AG10803 (cell line): ENCODE measurements at places on chromosomes 16 and 17.

DNA sequence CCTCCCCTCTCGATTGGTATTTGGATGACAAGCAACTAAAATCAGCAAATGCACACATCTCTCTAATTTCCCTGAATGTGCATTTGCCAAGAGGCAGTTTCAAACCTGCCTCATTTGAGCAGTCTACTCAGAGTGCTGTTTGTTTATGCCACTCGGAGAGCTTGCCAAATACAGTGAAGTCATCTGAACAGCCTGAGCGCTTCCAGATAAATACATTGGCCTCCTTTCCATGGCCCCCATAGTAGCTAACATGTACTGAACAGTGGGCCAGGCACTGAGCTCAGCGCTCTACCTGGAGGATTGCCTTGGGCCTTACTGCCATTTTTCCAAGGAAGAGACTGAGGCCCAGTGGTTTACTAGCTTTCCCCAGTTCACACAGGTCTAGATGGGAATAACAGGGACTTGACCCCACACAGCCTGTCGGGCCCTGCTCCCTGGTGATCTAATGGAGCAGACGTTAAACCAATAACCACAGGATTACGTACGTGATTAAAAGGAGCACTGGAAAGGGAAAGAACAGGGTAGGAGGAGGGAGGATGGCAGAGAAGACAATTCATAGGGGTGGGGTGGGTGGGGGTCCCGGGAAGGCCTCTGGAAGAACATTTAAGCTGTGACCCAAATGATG lies 18.7 kb upstream of the ANKRD40CL start:
- peak; percentile 51 for DNase-seq

DNA sequence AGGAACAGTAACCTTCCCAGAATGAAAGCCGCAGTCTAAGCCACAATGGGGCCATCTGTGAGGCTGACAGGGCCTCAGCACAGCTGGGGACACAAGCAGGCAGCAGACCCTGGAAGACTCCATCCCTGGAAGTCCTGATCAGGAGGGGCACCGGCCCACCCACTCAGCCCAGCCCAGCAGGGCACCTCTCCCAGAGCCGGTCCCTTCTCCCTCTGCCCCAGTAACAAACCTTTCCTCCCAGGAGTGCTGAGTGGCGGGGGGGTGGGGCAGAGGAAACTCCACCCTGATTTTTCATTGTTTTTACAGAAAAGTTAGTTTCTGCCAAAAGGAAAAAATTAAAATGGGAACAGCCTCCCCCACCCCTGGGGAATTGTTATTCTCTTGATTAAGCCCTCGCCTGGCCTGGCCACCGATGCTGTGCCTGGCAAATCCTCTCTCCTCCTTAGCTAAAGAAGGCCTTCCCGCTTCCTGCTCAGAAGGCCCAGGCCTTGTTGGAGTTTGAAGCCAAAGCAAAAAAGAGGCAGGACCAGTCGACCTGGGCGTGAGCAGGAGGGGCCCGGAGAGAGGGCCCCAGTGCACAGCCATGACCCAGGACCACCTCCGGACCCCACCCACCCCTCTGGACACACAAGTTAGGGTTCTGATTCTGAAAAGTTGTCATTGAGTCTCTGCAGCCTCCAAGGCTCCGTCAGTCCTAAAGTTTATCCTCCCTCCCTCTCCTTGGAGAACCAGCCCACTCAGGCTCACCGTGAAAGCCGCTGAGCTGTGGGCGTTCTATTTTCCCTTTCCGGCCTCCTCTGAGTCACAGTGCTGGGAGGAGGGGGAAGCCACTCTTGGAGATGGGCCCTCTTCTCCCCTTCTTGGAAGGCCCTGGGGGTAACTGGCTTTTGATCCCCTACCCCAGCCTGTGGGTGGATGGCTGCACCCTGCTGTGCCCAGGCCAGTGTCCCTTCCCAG lies 128.4 kb upstream of the TNRC6C start:
- peak; percentile 64 for DNase-seq

GRCh38 chr17:35660902-35661301 lies 70.5 kb upstream of the RASL10B start:
- no peak for DNase-seq

DNA sequence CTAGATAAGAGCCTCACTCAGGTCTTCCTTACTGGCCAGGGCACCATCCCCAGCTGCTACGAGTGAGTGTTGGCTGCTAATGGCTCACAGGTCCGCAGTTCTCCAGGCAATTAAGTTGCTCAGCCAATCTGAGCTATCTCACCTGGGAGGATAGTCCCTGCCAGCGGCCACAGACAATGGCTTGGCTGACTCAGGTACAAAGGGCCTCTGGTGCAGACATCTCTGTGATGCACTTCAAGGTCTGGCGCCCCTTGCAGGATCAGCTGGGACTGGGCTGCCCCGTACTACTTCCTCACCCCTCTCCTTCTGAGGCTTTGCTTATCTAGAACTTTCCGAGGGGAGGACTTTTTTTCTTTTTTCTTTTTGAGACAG lies 49.2 kb upstream of the EMP2 start:
- DNase-seq = no peak

- DNase-seq = no peak
Measured at GRCh38 chr16:56262148-56262547, 70.9 kb downstream of the GNAO1 start.

- DNase-seq = no peak
Measured at GRCh38 chr16:11117576-11118211, 138.3 kb downstream of the SOCS1 start.

DNA sequence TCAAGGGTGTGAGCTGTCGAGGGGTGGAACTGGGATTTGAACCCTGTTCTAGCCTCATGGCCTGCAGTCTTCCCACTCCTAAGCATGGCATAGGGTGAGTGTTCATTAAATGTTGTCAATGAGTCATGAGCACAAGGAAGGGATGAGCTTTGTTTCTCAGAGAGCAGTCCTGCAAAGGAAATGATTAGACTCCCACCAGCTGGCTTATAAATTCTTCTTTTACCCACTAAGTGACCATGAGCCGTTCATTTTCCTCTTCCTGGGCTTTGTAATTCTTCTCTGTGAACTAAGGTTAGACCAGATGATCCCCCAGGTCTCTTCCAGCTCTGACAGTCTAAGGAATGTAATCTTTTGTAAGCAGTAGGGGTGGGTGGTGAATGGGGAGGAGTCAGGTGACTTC lies 47.9 kb upstream of the HNF1B start:
- peak; percentile 75 for DNase-seq

GRCh38 chr17:29588562-29589411 lies 661 bp downstream of the GIT1 start:
- no peak for DNase-seq

DNA sequence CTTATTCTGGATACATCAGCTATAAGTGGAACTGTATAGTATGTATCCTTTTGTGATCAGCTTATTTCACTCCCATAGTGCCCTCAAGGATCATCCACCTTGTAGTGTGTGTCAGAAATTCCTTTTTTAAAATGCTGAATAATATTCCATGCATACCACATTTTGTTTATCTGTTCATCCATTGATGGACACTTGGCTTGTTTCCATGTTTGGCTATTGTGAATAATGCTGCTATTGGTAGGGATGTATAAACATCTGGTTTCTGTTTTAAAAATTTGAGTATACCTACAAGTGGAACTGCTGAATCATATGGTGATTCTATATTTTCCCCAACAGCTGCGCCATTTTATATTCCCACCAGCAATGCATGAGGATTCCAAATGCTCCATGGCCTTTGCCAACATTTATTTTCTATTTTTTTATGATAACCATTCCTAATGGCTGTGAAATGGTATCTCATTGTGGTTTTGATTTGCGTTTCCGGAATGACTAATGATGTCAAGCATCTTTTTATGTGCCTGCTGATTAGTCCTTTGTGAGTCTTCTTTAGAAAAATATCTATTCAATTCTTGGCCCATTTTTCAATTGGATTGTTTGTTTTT lies 11.6 kb downstream of the RCVRN start:
- peak; percentile 57 for DNase-seq

GRCh38 chr16:59566446-59566845 lies 832.3 kb upstream of the GOT2 start:
- peak; percentile 25 for DNase-seq

- peak; percentile 91 for DNase-seq
Measured at GRCh38 chr16:85211271-85211801, 99.1 kb upstream of the CIBAR2 start.

GRCh38 chr17:69609473-69610305 lies 195.2 kb downstream of the MAP2K6 start:
- DNase-seq = peak; percentile 81

DNA sequence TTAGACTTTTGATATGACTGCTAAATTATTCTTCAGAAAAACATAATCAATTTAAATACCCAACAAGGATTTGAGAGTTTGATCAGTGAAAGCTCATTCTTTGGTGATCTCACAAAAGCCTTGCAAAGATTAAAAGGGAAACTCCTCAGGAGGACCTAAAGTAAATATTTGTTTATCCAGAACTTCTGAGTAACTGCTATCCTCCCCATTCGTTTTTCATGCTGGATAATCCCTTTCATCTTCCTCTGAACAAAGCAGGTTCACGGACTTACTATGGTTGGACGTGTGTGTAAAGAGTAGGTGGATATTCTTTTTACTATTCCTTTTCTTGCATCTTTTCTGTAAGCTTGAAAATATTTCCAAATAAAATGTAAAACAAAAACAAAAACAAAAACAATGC lies 124.7 kb downstream of the CPPED1 start:
- no peak for DNase-seq

DNA sequence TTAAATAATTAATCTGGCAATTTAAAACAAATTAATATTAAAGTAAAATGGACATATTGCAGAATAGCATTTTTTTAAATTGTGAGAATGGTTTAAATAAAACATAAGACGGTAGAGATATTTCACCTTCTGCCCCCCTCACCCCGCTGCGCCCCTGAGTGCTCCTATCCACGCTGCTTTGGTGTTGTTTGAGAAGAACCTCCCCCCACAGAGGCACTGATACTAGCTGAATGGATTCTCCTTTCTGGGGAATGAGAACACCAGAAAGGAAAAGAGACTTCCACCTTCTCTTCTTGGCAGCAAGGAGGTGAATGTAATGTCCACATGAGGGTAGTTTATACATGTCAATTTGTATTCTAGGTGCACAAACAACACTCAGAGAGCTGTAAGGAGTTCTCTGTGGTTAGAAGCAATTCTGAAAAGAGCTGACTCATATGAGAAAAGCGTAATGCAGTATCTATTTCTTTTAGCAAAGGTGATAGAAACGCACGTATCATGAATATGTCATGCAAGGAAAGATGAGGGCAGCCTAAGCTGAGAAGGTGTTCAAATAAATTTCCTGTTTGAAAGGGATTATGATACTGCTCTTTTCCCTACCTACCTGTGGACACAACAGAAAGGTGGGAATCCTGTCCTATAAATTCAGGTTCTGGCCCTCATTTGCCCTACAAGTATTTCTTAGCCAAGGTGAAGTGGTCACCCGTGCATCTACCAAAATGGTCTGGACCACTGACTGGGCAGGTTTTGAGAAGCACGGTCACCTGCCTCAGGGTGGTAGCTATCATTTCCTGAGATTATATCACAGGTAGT lies 126.9 kb downstream of the PARN start:
- DNase-seq = peak; percentile 40

DNA sequence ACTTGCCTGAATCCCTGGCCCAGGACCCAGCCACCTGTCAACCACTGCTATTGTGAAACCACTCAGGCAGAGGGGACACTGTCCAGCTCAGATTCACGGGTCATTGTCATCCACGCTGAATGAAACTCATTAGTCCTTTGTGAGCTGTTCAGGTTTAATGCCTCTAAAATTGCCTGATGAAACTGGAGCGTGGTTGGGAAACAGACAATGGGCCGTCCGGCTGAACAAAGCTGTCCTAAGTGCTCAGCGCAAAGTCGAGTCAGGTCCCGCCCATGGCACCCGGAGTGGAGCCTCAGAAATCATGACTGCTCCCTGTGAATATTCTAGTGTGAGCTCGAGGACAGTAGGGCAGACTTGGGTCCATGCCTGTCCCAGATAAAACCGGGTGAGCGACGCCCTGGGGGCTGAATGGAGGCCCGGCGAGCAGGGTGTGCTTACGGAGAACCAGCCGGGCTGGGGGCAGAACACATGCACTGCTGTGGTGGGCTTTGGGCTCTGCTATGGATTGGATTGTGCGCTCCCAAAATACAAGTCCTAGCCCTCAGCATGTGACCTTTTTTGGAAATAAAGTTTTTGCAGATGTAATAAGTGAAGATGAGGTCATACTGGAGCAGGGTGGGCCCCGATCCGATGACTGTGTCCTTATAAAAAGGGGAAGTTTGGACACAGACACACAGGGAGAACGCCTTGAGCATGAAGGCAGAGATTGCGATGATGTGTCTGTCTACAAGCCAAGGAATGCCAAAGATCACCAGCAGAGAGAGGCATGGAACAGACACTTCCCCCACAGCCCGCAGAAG lies 12.9 kb upstream of the CMIP start:
- DNase-seq = peak; percentile 83

GRCh38 chr17:15038656-15039055 lies 226.5 kb downstream of the PMP22 start:
- DNase-seq = peak; percentile 78

GRCh38 chr16:83887080-83887479 lies 11.8 kb upstream of the MLYCD start:
- peak; percentile 23 for DNase-seq
